ENCODE measurements at places on chromosomes 3 and 15.

GRCh38 chr3:162984746-162985145 is 1488.1 kb downstream of the OTOL1 start:
- no peak for DNase-seq

- DNase-seq: no peak
Measured at GRCh38 chr3:2446146-2446545, 347.5 kb downstream of the CNTN4 start.

DNA sequence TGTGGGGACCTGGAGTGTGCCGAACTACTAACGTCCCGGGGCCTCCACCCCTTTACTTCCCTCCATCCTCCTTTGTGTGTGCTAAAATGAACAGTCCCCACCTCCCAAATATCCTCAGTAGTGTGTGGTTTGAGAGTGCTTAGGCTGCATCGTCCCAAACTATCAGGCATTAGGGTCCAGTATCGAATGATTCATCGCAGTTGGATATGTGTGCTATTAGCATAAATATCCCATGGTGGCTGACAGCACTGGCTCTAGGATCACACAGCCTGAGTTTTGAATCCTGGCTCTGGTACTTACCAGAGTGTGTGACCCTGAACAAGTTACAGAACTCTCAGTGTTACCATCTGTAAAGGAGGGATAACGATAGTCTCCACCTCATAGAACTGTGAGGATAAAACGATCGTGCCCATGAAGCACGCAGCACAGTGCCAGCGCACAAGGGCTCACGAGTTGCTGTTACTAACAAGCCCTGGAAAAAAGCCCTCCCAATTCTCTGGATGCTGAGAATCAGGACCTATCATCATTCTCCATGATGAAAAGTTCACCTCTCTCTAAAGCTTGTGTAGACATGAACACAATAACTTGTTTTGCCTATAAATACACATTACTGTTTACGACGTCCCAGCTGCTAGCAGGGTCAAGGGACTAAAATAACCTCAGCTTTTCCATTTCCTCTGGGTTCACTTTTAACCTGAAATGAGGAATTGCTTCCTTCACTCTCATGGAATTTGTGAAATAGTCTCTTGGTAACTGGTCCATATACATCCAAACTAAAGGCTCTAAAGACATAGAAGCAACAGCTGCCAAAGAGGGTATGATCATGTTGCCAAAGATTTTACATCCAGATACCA is 51.0 kb downstream of the VGLL4 start:
- no peak for DNase-seq

- no peak for DNase-seq
Measured at GRCh38 chr3:57787867-57788623, 31.9 kb downstream of the SLMAP start.

- no peak for DNase-seq
Measured at GRCh38 chr3:102132370-102132769, 283.1 kb downstream of the NFKBIZ start.

DNA sequence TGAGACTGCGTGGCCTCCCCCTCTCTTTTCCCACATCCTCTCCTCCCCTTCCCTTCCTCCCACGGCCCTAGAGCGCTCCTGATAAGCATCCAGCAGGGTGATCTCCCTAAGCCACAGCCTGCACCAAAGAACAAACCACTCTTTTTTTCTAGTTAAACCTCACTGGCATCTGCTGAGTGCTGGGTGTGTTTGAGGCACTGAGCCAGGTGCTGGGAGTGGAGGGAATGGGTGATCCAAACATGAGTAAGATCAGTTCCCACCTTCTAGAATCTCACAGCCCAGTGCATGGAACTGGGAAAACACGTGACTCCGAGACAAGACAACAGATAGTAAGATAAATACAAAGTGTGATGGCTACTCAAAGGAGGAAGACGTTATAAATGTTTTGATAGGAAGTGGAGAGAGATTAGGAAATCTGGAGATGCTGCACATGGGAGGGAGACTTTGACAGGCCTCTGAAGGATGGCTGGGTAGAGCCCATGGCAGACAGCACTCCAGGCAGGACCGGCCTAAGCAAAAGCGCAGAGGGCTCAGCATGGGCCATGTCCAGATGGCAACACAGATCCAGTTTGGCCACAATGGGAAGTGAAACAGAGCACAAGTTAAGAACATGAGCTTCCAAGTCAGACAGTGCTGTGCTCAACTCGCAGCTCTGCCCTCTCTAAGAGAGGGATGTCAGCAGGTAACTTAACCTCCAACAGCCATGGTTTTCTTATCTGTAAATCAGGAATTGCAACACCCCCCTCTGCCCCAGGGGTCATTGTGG is 55.6 kb downstream of the CCR3 start:
- DNase-seq: no peak

GRCh38 chr3:152350139-152350538 is 81.4 kb downstream of the MBNL1 start:
- no peak for DNase-seq

DNA sequence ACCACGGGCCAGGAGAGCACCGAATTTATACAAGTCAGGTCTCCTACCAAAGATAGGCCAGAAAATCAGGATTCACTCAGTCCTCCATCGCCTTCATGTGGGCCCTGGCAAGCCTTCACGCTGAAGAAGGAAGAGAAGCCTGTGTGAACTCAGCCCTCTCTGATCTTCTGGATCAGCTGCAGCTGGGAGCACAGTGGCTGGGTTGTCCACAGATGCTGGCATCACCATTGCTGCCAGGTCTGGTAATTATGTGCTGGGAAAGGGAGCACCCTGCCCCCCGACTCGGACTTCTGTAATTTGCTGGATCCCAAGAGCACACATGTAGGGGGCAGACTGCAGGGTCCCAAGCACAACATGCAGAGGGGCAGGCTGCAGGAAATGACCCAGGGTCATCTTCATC is 12.4 kb upstream of the PDE8A start:
- DNase-seq: no peak

GRCh38 chr15:101018016-101018415 is 98.9 kb downstream of the LRRK1 start:
- no peak for DNase-seq

DNA sequence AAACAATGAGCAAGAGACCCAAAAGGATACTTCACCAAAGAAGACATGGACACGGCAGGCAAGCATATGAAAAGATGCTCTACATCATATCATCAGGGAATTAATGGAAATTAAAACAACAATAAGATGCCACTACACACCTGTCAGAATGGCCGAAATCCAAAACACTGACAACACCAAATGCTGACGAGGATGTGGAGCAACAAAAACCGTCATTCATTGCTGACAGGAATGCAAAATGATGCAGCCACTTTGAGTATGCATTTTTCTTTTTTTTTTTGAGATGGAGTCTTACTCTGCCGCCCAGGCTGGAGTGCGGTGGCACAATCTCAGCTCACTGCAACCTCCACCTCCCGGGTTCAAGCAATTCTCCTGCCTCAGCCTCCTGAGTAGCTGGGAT is 19.0 kb downstream of the EDC3 start:
- no peak for DNase-seq

GRCh38 chr3:184751204-184752040 is 39.6 kb upstream of the MAGEF1 start:
- no peak for DNase-seq

- no peak for DNase-seq
Measured at GRCh38 chr3:156816091-156816793, 9.9 kb upstream of the LEKR1 start.

Measured in smooth muscle cell of the brain vasculature (primary cell).